ENCODE measurements at places on chromosomes 16 and 17. TPM values are rescaled to one million over a fixed set of nuclear protein-coding genes. Genes with fewer than 3 reads are reported as not detected.

SMTNL2 gene
- total RNA-seq = not detected

TRPV2 gene
- 24.8 TPM for total RNA-seq

KRTAP4-4 gene
- total RNA-seq = not detected

CD7 gene
- 646 TPM for total RNA-seq

Measured in activated naive CD4-positive, alpha-beta T cell treated with anti-CD3 and anti-CD28 coated beads for 36 hours (primary cell).